ENCODE measurements at places on chromosomes 16 and 17.

- DNase-seq: no peak
Measured at GRCh38 chr17:50596191-50597037, 35.9 kb downstream of the CACNA1G start.

- DNase-seq: no peak
Measured at GRCh38 chr17:77435272-77436057, 294.7 kb downstream of the SEC14L1 start.

DNA sequence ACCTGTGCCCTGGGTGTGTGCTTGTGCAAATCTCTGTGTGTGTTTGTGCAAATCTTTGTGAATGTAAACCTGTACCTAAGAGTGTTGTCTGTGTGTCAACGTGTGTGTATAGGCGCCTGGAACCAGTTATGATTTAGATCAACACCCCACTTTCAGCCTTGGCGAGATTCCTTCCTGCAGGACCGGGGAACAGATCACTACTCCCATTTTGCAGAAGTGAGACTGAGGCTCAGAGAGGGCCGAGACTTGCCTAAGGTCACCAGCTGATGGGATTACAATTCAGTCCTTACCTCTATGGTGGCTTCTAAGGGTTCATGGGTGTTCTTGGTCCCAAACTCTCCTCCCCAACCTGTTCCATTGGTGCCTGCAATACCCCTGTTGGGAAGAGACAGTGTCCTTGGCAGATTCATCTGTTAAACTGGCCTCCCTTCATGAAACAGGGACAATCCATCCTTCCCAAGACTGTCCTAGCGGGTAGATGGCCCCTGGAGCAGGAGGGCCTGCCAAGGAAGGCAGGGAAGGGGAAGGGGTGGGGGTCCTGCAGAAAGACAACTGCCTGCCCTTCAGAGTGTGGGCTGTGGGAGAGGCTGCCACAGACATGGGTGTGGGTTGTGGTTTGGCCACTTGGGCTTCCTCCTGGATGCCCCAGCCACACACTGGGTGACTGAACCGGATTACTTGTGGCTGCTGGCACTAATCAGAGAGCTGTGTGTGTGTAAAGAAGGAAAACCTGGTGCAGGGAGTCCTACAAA, 6.9 kb upstream of the MAPK7 start:
- DNase-seq: no peak

- DNase-seq: no peak
Measured at GRCh38 chr17:6279659-6280058, 155.3 kb downstream of the AIPL1 start.

DNA sequence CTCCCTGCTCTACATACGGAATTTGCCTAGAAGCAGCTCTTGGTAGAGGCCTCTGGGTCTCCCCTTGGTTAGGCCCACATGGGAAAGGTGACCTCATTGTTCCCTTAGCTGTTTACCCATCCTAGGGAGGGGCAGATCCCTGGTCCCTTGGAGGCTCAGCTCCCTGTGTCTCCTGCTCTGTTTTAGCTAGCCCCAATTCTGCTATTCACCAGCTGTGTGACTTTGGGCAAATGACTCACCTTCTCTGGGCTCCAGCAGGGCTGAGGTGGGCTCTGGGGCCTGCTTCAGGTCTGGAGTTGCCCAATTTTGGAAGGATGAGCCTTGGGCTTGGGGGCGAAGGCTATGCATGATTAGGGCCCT, 3.9 kb downstream of the ABCC3 start:
- no peak for DNase-seq

GRCh38 chr16:84233748-84234147, 6.1 kb downstream of the KCNG4 start:
- no peak for DNase-seq

DNA sequence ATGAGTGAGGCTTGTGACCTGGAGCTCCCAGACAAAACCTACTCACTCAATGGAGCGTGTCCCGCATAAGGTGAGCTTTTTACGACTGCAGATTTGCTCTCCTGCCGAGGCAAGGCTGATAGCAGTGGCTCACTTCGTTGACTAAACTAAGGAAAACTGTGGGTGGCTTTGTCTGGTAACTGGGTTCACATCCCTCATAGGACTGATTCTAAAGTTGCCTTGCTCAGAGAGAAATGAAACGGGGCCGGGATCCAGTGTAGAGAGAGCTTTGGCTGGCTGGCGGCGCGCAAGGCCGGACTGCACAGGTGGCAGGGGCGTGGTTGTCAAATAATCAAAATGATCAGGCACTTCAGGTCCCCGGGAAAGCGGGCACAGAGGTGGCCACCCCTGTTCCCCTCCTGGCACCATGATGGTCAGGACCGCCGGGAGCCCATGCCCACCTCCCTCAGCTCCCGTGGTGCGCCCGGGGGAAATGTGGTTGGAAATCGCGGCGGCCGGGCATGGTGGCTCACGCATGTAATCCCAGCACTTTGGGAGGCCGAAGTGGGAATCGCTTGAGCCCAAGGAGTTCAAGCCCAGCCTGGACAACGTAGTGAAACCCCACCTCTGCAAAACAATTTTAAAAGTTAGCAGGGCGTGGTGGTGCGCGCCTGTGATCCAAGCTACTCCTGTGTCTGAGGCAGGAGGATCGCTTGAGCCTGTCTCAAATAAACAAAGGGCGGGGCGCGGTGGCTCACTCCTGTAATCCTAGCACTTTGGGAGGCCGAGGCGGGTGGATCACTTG, 26.6 kb upstream of the OR1F1 start:
- DNase-seq: no peak

DNA sequence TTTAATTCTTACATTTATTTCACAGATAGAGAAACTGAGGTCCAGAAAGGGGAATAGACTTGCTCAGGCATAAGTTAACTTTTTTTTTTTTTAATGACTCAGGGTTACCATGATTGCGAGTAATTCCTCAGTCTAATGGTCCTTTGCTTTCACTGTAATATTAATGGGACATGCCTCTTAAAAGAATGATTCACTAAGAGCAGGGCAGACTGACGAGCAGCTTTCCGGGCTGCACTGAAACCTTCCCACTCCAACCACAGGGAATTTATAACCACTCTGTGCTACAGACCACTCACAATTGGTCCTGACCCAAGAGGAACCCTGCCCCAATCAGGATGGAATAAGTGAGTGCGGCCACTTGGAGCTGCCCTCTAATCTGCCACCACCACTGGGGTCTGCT, 5.7 kb downstream of the HOXB2 start:
- DNase-seq: no peak

GRCh38 chr16:7612671-7613070, 280.0 kb downstream of the RBFOX1 start:
- no peak for DNase-seq

DNA sequence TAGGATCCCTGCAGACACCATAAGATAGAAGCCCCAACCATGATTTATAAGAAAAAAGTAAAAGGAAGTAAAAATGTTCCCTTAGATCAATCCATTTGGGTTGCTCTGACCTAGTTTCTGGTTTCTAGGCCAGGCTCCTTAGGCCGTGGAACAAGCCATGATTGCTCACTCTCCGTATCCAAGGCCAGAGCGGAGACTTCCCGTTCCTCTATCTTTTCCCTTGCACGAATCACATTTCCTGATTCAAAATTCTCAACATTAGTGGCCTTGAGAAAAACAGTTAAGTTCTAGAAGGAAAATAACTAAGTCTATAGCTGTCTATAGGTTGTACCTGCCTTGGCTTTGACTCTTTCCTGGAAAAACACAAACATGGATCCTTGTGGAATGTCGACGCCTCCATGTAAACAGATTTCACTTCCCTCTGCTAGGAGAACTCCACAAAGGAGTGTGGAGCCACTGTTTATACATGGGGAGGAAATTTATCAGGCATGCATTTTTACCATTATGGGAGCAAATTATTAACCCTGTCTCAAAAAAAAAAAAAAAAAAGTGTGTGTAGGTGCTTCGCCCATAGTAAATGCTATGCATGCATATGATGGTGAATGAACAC, 149.6 kb downstream of the ZFHX3 start:
- DNase-seq: no peak

DNA sequence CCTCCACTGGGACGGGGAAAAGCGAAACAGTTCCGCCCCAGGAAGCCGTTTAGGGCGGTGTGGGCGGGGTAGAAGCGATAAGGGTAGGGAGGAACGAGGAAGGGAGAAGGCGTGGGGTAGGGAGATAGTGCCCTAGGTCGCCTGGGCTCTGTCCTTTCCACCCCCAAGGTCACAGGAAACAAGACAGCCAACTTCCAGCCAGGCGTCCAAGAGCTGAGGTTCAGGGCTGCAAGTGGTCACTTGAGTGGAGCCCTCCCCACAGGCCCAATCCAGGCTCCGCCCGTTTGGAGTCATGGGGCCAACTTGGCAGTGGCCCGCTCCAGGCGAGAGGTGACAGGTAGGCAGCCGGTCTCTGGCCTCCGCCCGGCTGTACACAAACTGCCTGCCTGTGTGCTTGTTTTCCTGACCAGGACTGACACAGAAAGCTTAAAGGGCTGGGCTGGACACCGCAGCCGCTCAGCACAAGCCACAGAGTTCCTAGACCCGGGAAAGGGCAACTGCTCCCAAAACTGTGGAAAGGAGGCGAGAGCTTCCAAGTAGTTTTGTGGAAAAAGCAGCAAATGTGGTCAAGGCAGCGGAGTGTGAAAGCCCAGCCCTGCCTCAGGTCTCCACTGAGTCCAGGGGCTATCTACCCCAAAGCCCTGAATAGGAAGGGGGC, at the start of gene RILP:
RILP (minus strand) TSS at position 23 of the 658 bp plus-strand sequence. CDS start 62 bp downstream, outside the sequence.
- no peak for DNase-seq

DNA sequence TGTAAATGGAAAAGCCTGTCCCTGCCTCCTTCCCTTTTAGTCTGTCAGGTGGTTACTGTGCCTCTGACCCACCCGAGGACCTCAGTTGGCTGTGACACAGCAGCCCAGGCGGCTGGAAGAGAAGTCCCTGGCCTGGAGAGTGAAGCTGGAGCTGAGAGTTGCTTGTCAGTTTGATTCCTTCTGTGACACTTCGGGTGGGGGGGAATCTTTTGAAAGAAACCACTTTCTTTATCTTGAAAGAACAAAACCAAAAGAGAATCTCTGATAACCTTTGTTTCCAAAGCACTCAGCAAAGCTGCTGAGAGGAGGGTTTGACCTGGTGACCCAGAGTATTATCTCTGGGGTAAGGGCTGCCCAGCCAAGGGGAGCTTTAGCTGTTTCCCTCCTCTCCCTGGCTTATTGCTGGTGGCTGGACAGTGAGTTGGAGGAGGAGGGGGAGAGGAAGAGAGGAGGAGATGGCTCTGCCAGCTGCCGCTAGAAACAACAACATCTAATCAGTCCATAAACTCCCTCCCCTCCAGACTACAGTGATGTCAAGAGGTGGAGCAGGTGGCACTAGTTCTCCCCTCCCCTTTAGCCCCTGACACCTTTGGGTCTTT, 34.0 kb downstream of the YPEL2 start:
- no peak for DNase-seq

DNA sequence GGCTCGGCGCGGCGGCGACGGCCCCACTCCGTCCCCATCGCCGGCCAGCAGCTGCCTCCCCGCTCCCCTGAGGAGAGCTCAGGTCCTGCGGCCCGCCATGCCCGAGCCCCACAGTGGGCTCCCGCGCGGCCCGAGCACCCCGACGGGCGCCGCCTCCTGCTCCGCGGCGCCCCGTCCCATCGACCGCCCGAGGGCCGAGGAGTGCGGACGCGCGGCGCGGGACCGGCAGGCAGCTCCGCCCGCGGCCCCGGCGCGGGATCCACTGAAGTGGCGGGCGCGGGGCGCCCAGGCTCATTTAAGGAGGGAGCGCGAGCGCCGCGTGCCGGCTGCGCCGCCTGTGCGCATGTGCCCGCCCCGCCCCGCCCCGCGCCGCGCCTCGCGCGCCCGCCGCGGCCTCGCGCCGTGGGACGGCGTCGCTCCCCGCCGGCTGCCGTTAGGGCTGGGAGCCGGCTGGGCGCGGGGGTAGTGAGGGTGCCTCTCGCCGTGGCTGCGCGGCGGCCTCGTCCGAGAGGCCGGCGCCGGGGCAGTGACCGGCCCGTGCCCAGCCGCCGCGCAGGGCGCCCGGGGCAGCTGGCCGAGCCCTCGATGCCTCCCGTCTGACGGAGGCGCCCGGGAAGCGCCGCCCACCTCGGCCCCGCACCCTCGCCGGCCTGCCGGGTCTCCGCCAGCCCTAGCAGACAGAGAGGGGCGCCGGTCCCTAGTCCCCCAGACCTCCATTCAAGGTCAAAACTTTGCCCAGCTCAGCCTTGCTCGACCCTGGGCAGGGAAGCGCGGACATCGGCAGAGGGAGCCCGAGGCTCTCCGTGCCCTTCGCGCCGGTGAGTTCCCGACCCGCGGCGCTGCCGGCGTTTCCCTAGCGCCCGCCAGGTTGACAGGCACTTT, at the start of gene NETO2:
NETO2 (minus strand) TSS at position 269 of the 882 bp plus-strand sequence. CDS start 333 bp downstream, outside the sequence.
- no peak for DNase-seq

DNA sequence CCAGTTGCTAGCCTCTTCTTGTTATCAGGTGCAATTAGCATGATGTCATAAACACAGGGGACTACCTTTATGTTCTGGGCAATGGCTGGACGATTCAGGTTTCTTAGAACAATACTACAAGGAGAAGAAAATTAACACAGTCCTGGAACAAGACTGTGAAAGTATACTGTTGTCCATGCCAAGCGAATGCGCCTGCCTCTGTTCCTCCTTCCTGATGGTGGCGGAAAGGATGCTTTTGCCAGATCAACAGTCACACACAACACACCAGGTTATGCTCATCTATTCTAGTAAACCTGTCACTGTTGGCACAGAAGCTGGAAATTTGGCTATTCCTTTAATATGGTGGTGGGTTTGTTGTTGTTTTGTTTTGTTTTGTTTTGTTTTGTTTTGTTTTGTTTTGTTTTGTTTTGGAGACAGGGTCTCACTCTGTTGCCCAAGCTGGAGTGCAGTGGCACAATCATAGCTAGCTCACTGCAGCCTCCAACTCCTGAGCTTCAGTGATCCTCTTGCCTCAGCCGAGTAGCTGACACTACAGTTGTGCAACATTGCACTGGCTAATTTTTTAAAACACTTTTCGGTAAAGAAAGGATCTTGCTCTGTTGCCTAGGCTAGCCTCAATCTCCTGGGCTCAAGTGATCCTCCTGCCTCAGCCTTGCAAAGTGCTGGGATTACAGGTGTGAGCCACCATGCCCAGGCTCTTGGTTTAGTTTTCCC, 3.1 kb upstream of the CD300LD start:
- no peak for DNase-seq

GRCh38 chr16:87185308-87185707, 131.9 kb downstream of the C16orf95 start:
- DNase-seq: no peak

DNA sequence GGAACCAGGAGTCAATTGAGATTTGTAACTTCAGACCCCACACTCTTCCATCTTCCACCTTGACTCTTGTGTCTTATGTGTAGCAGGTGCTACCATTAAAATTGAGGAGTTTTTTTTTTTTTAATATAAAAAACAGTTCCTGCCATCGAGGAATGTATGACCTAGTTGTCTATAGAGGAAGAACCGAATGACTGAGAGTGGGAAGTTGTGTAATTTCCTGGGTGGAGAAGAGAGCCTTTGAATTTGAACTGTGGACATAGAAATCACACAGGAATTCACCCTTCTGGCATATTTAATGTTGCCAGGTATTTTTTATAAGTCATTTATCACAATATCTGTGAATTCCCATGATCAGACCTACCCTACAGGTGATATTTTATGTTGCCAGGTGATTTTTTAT, 22.0 kb downstream of the SP2 start:
- no peak for DNase-seq

Data from stimulated activated CD8-positive, alpha-beta memory T cell treated with anti-CD3 and anti-CD28 coated beads, Interleukin-15, amount 100 ng/mL, for 1 hour (primary cell).